ENCODE measurements at places on chromosomes 5 and 9. TPM values are rescaled to one million over a fixed set of nuclear protein-coding genes. Genes with fewer than 3 reads are reported as not detected.

DNA sequence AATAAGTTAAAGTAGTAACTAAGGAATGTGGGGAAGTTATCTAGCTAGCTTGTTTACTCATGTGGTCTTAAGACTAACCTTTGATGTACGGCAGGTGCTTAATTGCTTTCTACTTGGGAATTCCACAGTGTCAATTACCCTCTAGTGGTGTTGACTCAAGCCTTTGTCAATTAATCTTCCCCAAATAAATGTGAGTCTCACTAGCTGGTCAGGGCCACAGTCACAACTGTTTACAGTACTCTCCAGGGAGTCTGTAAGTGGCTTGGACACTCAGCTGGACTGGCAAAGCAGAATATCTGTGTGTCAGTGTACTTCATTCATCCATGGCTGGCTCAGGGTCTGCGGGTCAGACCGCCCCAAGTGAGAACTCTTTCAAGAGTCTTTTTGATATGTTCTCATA, 30.8 kb downstream of the SMIM3 start:
- DNase-seq, result peak; percentile 12

Gene IL3
- not detected for total RNA-seq

Gene CDKN2B
- 24.8 TPM for total RNA-seq

Gene TGFBI
- 37.2 TPM for total RNA-seq

DNA sequence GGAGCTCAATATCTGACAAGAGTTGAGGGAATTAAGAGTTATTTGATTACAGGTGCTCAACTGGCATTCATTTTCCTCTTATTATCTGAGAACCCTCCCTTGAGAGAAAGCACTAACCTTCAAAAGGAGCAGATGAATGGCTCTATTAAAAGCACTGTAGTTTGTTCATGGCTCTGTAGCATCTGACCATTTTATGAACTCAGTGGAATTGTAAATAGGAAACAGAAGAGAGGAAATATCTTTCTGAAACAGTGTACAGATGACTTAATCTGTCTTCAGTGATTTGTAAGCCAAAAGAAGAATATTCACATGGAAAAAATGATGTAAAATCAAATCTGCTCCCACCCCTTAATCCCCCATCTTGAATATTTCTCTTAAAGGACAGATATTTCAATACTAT, 810.4 kb upstream of the GRAMD2B start:
- DNase-seq, result no peak

GRCh38 chr5:149256451-149256850, 15.2 kb upstream of the AFAP1L1 start:
- no peak for DNase-seq

Gene IFNA21
- total RNA-seq, result not detected

Gene HACD4
- not detected for total RNA-seq

- no peak for DNase-seq
These were observed 319.4 kb downstream of the TLR4 start for GRCh38 chr9:118023644-118024043.

DNA sequence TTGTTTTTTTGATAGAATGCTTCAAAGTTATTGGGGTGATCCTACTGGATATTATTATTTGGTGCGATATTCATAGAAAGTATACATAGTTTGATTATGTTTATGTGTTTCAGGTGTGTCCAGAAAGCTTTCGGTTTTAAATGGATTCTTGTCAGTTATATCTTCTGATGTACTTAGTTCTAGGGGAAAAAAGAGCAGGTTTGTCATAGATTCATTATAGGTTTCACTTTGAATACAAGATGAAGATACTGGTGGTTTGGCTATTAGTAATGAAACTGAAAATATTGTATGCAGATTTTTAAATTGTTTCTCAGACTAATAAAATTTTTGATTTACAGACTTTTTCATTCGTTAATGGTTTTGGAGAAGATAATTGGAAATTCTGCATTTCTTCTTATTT, 98.9 kb downstream of the MAN2A1 start:
- DNase-seq, result no peak

DNA sequence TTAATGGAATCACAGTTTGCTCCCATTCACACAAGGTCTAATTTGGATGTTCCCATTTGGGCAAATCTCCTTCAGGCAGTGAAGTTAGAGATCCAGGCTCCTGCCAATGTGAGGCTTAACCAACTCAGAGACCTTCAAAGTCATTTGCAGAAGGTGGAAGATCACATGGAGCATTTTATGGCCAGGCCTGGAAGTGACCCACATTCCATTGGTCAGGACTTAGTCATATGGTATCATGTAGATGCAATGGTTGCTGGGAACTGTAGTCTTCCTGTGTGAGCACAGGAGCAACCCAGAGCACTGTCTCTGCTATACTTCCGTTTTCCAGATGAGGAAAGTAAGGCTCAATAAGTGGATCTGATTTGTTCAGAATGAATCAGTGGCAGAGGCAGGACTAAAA, 292.7 kb upstream of the SMARCA2 start:
- DNase-seq, result peak; percentile 23

Gene COQ4
- total RNA-seq, result 71.3 TPM

DNA sequence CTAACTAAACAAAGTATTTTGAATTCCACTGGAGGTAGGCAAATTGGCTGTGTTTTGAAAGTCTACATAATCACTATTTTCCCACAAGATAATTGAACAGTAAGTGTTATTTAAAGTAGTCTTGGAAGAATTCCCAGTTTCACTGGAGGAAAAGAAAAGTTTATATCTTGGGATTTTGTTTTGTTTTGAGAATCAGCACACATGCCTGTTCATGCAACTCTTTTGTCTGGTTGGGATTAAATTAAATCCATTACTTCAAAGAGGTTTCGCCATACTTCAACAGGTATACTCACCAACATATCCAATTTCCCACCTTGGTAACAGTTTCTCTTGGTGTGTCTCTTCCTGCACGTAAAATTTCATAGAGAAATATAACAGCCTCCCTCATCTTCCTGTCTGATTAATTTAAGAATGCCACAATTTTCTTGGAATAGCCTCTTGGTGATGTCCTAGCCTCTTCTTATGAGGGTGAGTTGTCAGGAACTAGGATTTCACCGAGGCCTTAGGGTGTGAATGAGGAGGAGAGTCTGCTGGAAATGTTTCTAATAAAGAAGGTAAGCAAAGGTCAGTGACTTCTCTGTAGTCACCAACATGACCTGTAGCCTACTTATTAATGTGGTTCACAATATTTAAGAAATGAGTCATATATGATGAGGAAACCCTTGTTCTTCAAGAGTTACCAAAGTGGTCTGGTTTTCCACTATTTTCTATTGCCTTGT, 48.1 kb downstream of the ITGA2 start:
- DNase-seq, result peak; percentile 63

DNA sequence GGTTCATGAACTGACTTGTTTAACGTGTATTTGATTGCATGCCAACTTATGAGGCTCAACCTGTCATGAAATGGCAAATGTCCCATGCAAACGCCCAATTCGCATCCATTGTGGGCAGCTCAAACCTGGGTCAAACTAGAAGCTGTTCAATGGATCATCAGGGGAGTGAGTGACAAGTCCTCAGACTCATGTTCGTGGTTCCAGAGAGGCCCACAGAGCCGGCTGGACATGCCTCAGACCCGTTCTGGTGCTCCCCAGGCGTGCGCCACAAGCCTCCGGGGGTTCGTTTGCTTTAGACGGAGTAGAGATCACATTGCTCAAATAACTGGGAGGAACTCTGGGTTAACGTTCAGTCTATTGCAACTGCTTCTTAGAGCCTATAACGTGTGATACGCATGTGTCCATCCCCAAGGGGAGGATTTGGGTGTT, 15.0 kb downstream of the GFI1B start:
- DNase-seq, result no peak

Data from HT-29 (cell line).